ENCODE measurements at places on chromosomes 12 and 14. TPM values are rescaled to one million over a fixed set of nuclear protein-coding genes. Genes with fewer than 3 reads are reported as not detected.

Gene SMOC1
- 10.6 TPM for polyA plus RNA-seq

DNA sequence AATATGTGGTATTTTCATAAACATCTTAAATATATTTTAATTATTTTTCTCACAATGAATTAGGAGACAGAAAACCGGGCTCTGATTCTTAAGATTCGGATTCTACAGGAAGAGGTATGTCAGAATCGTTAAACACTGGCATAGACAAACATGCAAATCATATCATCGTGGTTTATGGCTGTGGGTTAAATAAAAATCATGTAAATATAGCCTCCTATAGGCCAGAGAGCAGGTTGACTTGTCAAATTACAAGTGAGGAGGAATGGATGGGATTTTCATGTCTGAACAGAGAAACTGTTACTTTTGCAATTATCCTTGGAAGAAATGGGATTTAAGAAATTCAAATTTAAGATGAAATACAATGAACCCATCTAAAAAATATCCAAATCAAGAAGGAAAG is 74.9 kb upstream of the BCAT1 start:
- DNase-seq = no peak

GRCh38 chr14:75995372-75996041 is 9.9 kb downstream of the IFT43 start:
- no peak for DNase-seq

GRCh38 chr14:101007765-101008164 is 104.2 kb upstream of the RTL1 start:
- DNase-seq = no peak

Gene PLCZ1
- polyA plus RNA-seq = 0.28 TPM

Gene ETFBKMT
- 0.74 TPM for polyA plus RNA-seq

- peak; percentile 84 for DNase-seq
Measured at GRCh38 chr12:52434081-52434733, at the start of gene KRT75. TSS of gene KRT75 (minus strand) at chr12:52434371. CDS start at chr12:52434304, 67 bp downstream.

Gene P2RX2
- polyA plus RNA-seq = not detected

- DNase-seq = no peak
Measured at GRCh38 chr12:82625523-82625922, 61.2 kb upstream of the TMTC2 start.

Gene ANG
- polyA plus RNA-seq = 4.1 TPM

- no peak for DNase-seq
Measured at GRCh38 chr12:65925626-65926025, 101.3 kb downstream of the HMGA2 start.

- DNase-seq = no peak
Measured at GRCh38 chr12:124461241-124461673, 106.2 kb downstream of the NCOR2 start.

DNA sequence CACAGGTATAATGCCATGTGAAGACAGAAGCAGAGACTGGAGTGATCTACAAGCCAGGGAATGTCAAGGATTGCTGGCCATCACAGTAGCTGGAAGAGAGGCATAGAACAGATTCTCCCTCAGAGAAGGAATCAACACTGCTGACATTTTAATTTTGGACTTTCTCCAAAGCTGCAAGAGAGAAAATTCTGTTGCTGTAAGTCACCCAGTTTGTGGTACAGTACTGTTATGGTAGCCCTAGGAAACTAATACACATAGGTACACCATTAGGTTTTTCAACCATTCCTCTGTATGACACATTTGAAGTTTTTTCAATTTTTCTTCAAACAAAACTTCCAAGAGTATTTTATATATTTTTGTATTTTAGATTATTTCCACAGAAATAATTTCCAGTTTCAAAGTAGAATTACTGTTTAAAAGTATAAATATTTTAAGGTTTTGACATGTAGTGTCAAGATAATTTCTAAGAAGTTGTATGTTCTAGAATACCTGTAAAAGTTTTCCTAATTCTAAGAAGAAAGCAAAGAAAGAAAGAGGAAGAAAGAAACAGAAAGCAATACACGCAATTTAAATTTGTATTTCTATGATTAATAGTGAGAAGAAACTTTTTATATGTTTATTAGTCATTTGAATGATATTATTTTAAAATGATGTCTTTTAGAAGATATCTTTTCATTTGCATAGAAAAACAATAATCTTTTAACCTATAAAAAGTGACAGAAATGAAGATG is 64.9 kb upstream of the CATSPERB start:
- DNase-seq = peak; percentile 17

DNA sequence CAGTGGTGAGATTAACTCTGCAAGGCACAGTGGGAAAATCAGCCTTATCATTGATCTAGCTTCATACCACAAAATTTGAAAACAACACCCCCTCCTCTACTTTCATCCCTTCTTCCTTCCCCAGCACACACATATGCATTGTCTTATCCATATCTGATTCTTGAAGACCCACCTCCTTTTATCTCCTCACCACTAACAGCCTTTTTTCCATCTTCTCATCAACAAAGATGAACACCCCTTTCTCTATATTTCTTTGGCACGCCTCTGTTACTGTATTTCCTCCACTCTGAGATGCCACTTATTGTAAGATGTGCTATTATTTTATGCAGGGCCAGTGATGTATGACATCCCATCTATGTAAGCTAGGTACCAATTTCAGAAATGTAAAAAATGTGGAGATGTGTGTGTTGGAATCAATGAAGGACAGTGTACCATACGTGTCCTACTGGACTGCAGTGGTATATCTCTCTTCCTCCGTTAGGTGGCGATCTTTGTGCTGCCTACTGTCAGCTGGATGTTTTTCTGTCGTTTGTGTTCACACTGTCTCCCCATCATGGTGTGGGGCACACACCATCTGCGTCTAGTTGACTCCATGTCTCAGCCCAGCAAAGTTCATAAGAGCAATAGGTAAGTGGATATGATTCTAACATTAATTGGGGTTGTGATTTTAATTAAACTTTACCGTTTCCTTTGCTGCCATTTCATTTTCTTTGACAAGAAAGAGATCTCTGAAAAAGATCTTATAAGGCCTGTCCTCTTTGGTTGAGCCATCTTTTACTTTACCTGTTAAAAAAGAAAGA is 24.0 kb downstream of the CCDC38 start:
- peak; percentile 57 for DNase-seq

GRCh38 chr12:103783744-103784664 is 57.0 kb downstream of the NT5DC3 start:
- DNase-seq = peak; percentile 58

- DNase-seq = no peak
Measured at GRCh38 chr12:15592934-15593333, 196.3 kb downstream of the EPS8 start.

Gene CD27
- not detected for polyA plus RNA-seq

DNA sequence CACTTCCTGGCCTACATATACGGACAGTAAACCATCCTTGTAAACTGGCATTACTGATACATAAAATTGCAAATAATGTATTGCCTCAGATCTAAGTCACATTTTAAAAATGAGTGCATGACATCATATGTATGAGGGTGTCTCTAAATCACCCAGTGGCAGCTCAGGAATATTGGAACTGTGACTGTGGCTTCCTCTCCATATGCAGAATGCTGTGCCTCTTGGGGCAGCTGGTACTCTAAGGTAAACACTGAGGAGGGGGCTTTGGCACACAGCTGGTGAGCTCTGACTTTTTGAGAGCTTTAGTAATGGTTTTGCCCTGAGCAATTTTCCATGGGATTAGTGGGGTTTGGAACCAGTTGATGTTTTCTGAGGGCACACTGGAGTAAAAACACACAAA is 263.7 kb downstream of the BMP4 start:
- DNase-seq = no peak

DNA sequence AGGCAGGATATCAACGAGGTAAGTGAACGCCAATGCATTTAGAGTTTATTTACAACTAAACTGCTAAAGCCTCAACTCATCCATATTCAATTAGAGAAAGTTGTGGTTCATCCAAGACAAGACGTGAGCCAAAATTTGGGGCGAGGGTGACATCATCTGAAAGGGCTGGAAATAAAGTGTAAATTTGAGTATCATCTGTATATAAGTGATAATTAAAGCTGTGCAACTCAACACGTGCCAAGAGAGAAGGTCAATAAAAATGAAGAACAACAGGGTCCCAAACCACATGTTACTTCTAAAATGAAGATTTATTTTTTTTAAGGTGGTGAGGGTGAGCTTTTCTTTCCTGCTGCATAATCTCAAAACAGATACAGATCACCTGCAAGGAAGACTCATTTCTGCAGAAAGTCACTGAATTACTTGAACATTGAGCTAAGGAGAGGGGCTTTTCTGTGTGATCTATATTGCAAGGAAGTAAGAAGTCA is 203.6 kb downstream of the EFCAB11 start:
- DNase-seq = no peak

- no peak for DNase-seq
Measured at GRCh38 chr12:78037707-78038106, 207.0 kb downstream of the NAV3 start.

Gene ASCL1
- not detected for polyA plus RNA-seq

DNA sequence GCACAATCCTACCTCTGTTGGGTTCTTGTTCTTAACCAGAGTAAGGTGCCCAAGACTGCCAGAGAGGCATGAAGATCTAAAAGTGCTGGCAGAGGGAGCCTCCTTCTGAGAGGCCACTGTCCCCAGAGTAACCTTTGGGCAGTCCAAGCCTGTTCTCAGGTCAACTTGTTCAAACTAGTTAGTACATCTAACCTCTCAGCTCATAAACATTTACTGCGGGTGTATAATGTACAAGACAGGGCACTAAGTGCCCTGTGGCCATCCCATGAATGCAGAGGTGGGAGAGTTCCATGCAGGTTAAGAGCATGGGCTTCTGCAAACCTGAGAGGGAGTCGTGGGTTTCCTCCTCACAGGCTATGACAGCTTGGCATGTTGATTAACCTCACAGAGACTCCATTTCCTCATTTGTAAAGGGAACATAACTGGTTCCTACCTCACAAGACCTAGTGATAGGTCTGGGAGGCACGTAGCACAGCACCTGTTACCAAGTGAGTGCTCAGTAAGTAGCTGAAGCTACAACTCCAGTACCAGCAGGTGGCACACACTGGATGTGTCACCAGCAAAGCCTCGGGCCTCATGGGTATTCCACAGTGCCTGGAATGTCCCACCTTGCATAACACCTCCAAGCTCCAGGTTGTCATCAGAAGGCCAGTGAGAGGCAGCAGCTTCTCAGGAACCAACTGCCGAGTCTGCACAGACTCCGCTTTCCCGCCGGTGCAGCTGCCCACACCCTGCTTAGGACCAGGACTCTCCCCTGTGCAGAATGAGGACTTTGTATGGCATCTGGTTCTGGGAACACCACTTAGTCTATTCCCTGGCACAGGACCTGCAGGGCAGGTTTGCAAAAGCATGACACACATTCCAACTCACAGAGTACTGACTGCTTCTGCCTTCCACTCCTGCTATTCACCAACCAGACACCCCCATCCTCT is 4.4 kb downstream of the VDR start:
- peak; percentile 91 for DNase-seq

DNA sequence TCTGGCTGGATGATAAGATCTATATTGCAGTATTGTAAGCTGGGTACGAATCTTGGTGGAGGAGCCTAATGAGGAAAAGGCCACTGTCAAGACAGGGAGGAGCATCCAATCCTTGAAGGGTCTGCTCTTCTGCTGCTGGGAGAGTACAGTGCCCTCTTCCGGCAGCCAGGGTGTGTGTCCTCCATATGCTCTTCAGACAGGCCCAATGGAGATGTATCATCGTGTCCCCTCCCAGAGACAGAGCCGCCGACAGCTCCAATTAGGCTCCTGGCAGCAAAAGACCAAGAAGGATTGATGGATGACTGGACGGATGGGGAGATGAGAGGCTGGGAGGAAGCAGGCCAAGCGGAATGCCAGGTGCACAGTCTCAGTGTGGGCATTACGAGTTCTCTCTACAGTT is 51.6 kb upstream of the PIWIL1 start:
- DNase-seq = no peak

Data from mammary epithelial cell (primary cell).